Thyroid gland (tissue), 4 donors: ENCODE measurements at places on chromosomes 1 and 21. TPM values are rescaled to one million over a fixed set of nuclear protein-coding genes. Genes with fewer than 3 reads are reported as not detected.

HCRTR1 gene
- 0.40 TPM for total RNA-seq

TEDDM1 gene
- not detected for total RNA-seq

- H3K27me3 ChIP-seq: no peaks in the 10 kb centered on the region
- peaks cover 7% of the 10 kb centered on the region for H3K4me1 ChIP-seq
- no peak for DNase-seq
- H3K36me3 ChIP-seq: no peaks in the 10 kb centered on the region
- H3K4me3 ChIP-seq: no peak overlapping the region
- no peak overlapping the region for H3K27ac ChIP-seq
Measured at GRCh38 chr1:201020721-201021629, 2.5 kb downstream of the KIF21B start.

- peaks cover 74% of the 10 kb centered on the region for H3K4me1 ChIP-seq
- DNase-seq: no peak
- H3K27ac ChIP-seq: no peak overlapping the region
- H3K27me3 ChIP-seq: no peaks in the 10 kb centered on the region
- H3K36me3 ChIP-seq: no peaks in the 10 kb centered on the region
- H3K4me3 ChIP-seq: no peak overlapping the region
Measured at GRCh38 chr1:114755006-114755931, 2.5 kb downstream of the CSDE1 start.

- no peak overlapping the region for H3K4me3 ChIP-seq
- DNase-seq: no peak
- H3K36me3 ChIP-seq: no peaks in the 10 kb centered on the region
- H3K27me3 ChIP-seq: no peaks in the 10 kb centered on the region
Measured at GRCh38 chr1:236129306-236129705, 13.0 kb upstream of the GPR137B start.
